Caco-2 (cell line): ENCODE measurements at places on chromosomes 7 and 10.

DNA sequence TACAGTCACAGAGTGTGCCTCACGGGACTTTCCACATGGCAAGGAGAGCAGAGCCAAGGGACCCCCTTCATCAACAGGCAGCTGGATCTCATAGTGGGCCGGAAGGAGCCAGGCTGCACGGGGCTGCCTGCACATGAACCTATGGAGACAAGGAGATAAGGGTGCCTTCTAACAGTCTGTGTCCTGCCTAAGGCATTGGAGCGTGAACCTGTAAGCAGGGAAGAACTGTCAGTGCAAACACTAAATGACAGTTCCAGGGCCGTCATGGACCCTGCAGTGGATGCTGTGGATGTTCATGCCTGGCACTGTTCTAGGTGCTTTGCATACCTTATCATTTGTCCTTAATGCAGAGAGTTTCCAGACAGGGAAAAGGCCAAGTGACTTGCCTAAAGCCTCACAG lies 85.9 kb downstream of the WIPF3 start:
- DNase-seq = no peak

DNA sequence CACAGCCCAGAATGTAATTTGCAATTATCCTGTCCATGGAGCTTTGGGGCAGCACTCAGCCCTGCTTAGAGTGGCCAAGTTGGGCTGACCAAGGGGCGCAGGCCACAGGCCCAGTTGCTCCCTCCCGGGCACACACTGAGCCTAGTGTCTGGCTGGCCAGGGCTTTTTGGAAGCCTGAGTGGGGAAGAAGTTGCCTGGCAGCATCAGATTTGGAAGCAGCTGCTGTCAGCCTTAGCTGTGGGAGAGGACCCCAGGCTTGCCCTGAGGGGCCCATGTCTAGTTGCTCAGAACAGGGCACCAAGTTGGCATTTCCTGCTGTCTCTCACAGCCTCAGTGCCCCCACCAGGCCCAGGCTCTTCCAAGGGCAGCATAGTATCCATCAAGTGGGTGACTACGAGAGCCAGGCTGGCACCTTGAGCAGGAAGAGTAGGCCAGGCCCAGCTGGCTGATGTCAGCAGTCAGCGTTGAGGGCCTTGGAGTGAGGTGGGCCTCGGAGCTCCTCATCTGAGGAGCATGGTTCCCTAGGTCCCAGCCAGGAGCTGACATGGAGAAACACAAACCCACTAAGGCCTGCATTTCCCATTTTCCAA lies 14.4 kb downstream of the ANTXRL start:
- DNase-seq = no peak

DNA sequence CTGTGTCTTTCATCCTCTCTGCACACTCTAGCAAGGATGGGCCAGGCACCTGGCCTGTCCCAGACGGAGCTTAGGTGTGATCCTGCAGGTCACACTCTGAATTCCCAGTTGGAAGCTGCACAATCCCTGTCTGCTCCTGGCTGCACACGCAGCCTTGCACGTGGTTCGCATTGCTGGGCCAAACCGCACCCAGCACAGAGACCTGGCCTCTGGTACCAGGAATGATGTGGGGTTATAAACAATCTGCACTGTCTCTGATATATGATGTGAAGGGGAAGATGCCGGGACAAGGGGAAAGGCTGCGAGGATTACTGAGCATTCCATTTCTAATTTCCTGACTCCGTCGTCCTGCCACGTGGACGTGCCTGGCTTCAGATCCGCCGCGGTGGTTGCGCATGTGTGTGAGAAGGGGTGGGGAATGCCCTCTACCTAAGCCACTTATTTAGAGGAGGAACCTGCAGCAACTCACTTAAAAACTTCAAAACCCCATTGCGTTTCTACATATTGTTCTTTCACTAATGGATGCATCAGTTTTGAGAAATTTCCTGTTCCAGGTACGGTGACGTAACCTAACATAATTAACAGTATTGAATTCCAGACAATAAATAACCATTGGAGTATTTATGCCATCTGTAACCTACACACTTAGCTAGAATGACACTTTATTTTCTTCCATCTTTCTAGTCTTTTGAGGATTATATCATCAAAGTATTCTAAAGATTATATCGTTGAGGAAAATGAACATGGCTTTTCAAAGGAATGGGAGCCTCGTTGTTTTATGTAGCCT lies 559.7 kb upstream of the MGMT start:
- no peak for DNase-seq

- DNase-seq = no peak
Measured at GRCh38 chr7:1008733-1009363, 25.9 kb downstream of the CYP2W1 start.

DNA sequence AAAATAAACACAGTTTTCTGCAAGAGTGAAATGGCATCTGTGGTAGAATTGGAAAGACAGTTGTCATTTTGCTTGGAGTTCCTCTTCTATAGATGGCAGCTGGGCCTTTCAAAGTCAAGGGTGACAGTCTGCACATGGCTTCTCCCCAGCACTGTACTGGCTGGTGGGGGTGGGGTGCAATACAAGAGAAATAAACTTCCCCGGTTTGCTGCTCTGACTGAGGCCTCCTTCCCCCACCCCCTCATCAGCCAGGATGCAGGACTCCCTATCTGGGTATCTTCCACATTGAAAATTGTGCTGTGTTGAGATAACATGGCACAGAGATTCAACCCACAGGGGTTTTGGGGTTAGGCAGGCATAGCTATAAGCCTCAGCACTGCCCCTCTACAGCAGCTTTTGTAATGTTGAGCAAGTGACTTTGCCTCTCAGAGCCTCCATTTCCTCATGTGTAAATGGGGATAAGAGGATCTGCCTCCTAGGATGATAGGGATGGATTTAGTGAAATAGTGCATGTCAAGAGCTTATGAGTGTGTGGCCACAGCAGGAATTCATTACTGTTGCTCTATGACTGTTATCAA lies 85.8 kb upstream of the WDR11 start:
- no peak for DNase-seq

- no peak for DNase-seq
Measured at GRCh38 chr10:63720676-63721075, 199.5 kb downstream of the REEP3 start.

DNA sequence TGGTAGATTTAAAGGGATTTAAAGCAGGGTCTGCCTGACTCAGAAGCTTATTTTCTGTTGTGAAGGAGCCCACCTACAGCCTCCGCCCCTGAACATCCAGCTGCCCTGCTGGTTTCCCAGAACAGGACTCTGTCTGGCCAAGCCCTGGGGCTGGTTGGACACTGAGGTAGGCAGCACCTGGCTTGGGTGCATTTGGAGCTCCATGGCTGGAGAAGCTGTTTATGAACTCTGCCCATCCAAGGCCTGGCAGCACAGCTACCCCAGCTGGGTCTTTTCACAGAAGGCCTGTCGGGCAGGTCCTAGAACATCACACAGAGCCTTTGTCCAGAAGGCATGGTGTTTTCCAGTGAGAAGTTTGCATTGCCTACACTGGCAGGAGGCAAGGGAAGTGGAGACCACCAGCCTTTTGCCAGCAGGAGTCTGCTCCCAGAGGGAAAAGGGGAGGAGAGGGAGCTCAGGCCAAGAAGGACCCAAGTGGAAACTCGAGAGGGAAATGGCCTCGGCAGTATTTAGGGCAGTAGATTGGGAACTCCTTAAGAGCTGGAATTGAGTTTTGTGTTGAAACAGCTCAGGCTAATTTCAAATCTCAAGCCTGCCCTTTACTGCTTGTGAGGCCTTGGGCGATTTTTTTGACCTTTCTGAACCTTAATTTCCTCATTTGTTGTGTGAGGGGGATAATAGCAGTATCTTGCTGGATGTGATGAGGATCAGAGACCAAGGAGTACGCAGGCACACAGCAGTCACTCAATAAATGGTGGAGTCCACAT lies 12.3 kb upstream of the PDCD4 start:
- no peak for DNase-seq

DNA sequence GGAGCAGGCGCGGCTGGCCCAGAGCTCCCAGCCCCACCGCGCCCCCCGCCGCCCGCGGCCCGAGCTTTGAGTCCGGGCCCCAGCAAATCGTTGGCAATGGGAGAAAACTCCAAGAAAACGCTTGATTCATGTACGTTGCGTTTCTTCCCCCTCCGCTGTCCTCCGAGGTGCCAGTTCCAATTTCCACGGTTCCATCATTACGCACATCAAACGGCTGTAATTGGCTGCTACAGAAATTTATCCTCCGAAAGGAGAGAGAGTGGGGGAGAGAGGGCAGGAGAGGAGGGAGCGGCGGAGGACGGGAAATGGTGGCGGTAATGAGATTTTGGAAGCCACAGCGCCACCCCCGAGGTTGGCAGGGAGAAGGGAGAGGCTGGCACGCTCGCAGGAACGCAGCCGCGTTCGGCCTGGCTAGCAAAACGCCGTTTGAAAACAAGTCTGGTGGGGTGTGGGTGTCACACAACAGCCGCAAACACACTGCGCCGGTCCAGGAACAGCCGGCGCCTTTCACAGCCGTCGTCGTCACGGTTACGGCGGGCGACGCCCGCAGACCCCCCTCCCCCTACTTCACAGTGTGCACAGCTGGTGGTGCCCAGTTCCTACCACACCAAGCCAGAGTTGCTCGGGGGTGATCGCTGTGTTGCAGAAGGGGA lies 57.5 kb downstream of the UNCX start:
- no peak for DNase-seq

GRCh38 chr10:34240039-34240438 lies 575.1 kb downstream of the PARD3 start:
- DNase-seq = no peak

DNA sequence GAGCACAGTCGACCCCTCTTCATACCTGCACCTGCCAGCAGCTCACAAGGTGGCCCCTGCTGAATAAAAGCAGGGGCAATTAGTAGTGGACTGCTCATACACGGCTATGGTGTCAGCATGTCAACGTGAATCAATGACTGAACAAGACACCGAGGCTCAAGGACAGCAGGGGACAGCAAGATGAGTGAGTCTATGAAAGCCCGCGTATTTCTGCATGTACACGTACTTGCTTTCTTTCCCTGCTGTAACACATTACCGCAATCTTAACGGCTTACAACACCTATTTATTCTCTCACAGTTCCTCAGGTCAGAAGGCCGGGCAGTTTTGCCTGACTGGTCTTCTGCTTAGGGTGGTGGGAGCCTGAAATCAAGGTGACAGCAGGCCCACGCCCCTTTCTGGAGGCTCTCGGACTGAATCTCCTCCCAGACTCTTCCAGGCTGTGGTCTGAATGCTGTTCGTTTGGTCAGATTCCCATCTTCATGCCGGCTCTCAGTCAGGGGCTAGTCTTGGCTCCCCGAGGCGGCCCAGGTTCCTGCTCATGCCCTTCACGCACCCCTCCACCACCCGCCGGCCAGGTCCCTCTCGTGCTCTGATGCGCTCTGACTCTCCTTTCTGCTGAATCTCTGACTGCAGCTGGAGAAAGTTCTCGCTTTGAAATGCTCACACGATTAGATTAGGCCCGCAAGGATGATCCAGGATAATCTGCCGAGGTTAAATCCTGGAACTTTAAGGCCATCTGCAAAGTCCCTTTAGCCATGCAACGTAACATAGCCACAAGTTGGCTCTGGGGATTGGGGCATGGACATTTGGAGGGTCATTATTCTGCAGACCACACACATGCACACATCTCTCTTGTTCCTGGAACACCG lies 7.8 kb upstream of the PPP2R2D start:
- no peak for DNase-seq

- peak; percentile 81 for DNase-seq
Measured at GRCh38 chr7:116952635-116953371, 498 bp upstream of the ST7 start.

- no peak for DNase-seq
Measured at GRCh38 chr7:39557222-39557621, 9.0 kb upstream of the YAE1 start.

GRCh38 chr10:71326464-71326881 lies 7.4 kb downstream of the SLC29A3 start:
- DNase-seq = no peak

DNA sequence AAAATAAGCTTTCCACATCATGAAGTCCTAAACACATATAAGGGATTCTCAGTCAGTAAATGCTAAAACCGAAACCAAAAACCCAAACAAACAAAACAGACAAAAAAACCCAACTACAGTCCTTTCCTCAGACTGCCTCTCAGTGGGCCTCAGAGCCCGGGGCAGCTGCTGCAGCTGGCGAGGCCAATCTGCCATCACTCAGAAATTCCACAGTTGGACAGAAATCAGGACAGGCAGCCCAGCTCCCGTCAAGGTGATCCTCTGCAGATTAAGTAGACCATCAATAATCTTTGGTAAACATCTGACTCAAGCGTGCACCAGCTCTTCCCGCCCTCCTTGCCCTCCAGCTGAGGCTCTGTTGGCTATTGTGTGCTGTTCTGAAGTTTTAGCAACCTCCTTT lies 142.2 kb downstream of the ATXN7L1 start:
- DNase-seq = no peak

DNA sequence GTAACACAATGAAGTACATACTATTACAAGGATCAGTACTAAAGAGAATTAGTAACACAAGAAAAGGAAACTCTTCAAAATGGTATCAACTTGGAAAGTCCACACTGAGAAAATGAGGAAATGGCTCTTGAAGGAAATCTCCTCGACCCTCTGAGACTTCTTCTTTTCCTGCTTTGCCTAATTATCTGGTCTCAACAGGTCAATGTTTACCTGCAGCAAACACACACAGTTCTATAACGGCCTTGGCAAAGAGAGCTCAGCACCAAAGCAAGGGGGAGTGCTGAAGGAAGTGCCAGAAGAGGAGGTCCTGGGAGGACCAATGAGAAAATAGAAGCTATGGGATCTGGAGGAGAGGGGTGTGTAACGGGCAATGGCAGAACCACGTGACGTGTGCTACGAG lies 21.9 kb downstream of the CHCHD3 start:
- no peak for DNase-seq

DNA sequence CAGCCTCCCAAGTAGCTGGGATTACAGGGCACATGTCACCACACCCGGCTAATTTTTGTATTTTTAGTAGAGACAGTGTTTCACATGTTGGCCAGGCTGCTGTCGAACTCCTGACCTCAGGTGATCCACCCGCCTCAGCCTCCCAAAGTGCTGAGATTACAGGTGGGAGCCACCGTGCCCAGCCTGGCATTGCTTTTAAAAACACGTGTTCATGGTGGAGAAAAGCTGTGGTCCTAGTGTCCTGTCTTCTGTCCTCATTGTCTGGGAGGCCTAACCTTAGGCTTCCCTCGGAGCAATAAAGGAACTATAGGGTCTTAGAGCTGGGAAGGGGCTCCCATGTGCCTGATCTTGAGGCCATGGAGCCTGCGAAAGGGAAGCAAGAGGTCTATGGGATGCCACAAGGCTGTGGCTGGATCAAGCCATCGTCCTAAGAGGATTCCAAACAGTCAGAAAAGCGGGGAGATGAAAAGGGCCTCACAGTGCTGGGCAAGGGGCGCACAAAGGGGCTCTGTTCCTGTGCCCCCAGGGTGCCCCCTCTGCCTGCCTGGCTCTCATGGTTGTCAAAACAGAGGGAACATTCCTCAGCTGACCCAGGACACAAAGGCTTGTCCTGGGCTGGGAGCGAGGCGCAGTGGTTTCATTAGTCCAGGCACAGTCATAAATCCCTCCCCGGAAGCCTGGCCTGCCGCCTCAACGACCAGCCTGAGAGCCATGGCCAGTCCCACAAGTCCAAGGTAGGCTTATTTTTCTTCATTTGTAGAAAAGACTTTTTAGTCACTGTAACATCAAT lies 106.6 kb upstream of the TNS3 start:
- DNase-seq = no peak

- peak; percentile 18 for DNase-seq
Measured at GRCh38 chr7:159105066-159105780, 39.4 kb downstream of the VIPR2 start.
